Esophagus squamous epithelium (tissue), 5 donors: ENCODE measurements at places on chromosomes 1 and 21. TPM values are rescaled to one million over a fixed set of nuclear protein-coding genes. Genes with fewer than 3 reads are reported as not detected.

Gene GPR25
- total RNA-seq, result not detected

GRCh38 chr1:20865001-20865400, 77.9 kb upstream of the HP1BP3 start:
- DNase-seq, result no peak

DNA sequence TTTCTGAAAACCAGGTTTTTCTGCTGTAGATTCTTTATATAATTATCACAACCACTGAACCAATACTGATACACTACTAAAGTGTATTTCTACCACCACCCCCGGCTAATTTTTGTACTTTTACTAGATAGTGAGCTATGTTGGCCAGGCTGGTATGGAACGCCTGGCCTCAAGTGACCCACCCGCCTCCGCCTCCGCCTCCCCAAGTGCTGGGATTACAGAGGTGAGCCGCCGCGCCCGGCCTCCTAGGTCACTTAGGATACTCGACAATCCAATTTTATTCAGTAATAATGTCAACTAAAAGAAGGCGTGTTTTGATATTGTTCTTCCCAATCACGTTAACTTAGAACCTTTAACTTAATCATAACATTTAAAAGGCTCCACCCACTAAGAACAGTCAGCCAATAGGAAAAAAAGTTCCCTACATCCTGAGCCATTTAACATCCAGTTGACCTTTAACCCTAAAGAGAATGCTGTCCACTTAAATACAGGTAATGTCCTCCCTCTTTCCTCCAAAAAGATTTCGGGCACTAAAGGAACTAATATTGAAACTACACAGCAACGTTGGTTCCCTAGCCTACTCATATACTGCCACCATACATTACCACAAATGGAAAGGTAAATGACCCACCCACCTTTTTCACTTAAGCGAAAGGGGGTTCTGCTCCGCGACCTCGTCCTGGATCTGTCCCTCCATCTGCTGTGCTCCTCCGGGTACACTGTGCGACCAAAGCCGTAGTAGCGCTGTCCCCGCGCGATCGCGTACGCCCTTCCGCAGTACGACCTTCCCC, 1.2 kb downstream of the RSRP1 start:
- peak overlapping the region; percentile 100 for H3K27ac ChIP-seq
- peak overlapping the region; percentile 91 for H3K4me3 ChIP-seq
- peaks cover 15% of the 10 kb centered on the region for H3K36me3 ChIP-seq
- DNase-seq, result no peak

GRCh38 chr1:5053744-5054143, 399.3 kb downstream of the AJAP1 start:
- DNase-seq, result no peak
- no peak overlapping the region for H3K4me3 ChIP-seq
- H3K27ac ChIP-seq, result no peak overlapping the region
- H3K4me1 ChIP-seq, result no peaks in the 10 kb centered on the region
- H3K27me3 ChIP-seq, result no peaks in the 10 kb centered on the region

DNA sequence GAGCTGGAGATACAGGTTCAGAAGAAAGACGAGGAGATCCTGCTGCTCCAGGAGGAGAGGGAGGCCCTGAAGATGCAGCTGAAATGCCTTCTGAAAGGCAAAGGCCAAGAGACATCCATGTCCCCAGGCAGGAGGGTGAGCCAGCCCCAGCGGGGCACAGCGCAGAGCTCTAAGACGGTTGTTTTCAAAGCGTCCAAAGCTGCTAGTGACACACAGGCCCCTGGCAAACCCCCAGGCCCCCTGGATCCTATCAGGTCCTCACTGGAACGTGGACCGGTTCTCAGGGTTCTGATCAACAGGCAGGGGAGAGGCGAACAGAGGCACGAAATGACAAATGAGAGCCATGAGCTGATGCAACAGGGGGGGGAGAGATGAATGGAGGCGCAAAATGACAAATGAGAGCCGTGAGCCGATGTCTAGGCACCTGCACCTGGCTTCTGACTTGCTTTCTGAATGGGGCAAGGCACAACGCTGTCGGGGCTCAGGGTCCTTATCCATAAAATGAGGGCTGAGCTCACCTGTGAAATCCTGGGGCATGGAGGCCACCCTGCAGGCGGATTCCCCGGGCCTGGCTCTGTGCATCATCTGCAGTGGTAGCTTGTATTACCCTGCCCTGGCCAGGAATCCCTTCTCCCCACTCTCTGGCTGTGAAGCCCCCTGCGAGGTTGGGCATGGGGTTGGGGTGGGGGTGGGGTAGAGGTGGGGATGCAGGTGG, 9.2 kb downstream of the CCDC27 start:
- DNase-seq, result no peak
- H3K4me3 ChIP-seq, result no peak overlapping the region
- H3K4me1 ChIP-seq, result no peaks in the 10 kb centered on the region
- no peaks in the 10 kb centered on the region for H3K36me3 ChIP-seq
- no peaks in the 10 kb centered on the region for H3K27me3 ChIP-seq

DNA sequence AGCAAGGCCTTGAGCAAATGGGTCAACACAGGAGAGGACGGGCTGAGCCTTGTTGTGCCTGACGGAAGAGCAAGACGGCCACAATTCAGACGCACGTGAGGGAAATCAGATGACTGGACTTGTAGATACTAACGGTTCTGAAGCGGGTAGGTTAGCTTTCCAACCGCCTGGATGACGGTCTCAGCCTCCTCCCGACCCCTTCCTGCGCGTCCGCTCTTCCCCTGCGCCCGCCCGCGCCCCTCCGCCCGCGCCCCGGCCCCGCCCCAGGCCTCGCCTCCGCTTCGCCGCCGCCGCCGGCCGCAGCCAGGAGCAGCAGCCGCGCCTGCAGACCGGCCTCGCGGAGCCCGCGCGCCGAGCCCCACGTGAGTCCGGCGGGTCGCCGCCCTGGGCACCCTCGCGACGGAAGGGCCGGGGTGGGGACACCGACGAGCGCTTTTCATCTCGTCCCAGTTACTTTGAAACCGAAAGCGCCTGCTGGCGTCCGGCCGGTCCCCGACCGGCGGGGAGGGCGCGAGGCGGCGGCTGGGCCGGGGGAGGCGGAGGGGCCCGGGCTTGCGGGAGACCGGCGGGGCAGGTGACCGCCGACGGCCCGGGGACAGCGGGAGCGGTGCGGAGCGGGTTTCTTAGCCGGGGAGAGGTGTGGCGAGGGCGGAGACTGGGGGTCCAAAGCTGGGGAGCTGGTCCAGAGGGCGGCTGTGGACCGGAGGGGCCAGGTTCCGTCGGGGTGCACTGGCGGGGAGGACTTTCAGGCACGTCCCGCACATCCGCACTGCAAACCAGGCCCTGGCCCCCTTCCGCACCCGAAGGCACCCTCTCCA, at the start of gene TRAF5:
TSS of gene TRAF5 (plus strand) at position 306 of the 818 bp plus-strand sequence. CDS start 26,407 bp downstream, outside the sequence.
- no peaks in the 10 kb centered on the region for H3K36me3 ChIP-seq
- H3K4me1 ChIP-seq, result peaks cover 54% of the 10 kb centered on the region

DNA sequence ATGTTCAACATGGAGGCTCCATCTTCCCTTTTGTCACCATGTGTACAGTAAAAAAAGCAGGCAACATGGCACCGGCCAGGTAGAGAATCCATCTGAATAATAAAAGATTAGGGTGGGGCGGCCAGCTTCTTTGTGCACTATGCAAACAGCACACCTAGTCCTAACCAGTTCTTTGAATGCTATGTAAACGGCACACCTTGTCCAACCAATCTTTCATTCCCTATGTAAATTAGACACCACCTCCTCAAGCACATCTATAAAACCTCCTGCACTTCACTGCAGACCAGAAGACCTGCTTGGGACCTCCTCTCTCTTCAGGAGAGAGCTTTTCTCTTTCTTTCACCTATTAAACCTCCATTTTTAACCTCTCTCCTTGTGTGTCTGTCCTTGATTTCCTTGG, 28.2 kb downstream of the TFB2M start:
- peaks cover 13% of the 10 kb centered on the region for H3K4me1 ChIP-seq
- no peaks in the 10 kb centered on the region for H3K27me3 ChIP-seq
- H3K36me3 ChIP-seq, result no peaks in the 10 kb centered on the region
- H3K27ac ChIP-seq, result peak overlapping the region; percentile 22
- no peak overlapping the region for H3K4me3 ChIP-seq
- DNase-seq, result no peak

Gene SPRR5
- total RNA-seq, result not detected

DNA sequence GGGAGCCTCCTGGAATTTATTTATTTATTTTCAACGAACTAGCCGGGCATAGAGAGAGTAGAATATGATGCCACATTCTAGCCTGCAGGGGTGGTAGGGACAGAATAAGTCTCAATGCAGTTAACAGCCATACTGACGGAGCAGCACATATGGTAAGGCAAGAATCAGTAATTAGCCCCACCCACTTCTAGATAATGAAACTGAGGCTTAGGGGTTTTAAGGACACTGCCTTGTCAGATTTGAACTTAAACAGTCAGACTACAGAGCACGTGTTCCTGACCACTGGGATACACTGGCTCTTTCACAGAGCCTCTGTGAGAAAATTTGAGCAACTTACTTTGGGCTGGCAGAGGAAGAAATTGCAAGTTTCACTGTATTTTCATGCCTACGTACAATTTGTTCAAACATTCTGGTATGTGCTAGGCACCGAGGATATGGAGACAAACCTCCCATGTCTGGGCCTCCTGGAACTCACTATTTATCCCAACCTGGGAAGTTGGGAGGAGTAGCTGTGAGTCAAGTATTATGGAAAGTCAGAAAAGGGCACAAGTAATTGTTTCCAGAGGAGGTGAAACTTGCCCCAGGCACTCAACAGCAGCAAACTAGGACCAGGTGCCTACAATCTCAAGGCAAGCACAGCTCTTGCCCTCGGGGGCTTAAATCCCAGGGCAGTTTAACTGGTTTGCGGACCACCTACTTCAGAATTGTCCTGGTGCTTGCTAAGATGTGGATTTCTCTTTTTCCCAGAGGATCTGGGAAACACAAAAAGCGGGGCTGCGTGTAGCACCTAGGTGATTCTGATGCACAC, 1.6 kb upstream of the CLIC4 start:
- H3K4me3 ChIP-seq, result no peak overlapping the region
- H3K27ac ChIP-seq, result peak overlapping the region; percentile 98
- DNase-seq, result no peak
- H3K36me3 ChIP-seq, result no peaks in the 10 kb centered on the region
- no peaks in the 10 kb centered on the region for H3K27me3 ChIP-seq

DNA sequence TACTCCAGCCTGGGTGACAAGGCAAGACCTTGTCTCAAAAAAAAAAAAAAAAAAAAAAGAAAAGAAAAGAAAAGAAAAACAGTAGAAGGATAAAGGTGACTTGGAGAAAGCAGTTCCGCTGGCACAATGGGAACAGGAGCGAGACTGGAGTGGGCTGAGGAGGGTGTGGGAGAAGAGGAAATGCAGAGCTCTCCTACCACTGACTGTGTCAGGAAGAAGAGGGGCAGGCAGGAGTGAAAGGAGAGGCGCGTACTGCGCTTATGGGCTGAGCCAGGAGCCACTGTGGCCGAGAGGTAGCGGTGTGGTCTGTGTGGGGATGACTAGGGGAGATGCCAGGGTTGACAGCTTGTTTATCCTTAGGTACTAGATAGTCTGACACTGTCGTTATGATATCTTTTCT, 6.4 kb upstream of the PROK1 start:
- H3K4me1 ChIP-seq, result no peaks in the 10 kb centered on the region
- no peak overlapping the region for H3K27ac ChIP-seq
- peaks cover 7% of the 10 kb centered on the region for H3K27me3 ChIP-seq
- DNase-seq, result no peak
